PC-9 (cell line): ENCODE measurements at places on chromosomes 3 and 15.

- H3K27ac ChIP-seq = no peak overlapping the region
- no peaks in the 10 kb centered on the region for H3K36me3 ChIP-seq
- no peaks in the 10 kb centered on the region for H3K4me1 ChIP-seq
- H3K27me3 ChIP-seq = no peaks in the 10 kb centered on the region
- H3K4me3 ChIP-seq = no peak overlapping the region
- DNase-seq = no peak
Measured at GRCh38 chr3:61357902-61358301, 106.7 kb upstream of the FHIT start.

DNA sequence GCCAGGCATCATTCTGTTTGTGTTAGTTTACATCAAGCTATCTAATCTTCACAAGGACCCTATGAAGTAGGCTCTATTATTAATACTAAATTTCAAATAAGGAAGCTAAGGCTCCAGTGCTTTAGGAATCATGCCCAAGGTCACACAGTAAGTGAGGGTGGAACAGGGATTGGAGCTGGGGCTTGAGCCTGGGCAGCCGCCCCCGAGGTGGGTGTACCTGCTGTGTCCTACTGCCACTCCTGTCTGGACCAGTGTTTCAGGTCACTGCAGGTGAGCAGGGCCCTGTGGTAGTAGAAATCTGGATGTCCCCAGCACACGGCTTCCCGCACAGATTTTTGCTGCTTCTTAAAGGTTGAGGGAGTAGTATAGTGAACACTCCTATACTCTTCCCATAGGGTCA, 6.5 kb downstream of the KLF13 start:
- H3K27me3 ChIP-seq = peaks cover 14% of the 10 kb centered on the region
- DNase-seq = no peak
- no peaks in the 10 kb centered on the region for H3K4me1 ChIP-seq
- no peak overlapping the region for H3K27ac ChIP-seq

GRCh38 chr15:94875550-94875949, 644.2 kb downstream of the MCTP2 start:
- H3K4me1 ChIP-seq = no peaks in the 10 kb centered on the region
- H3K27me3 ChIP-seq = no peaks in the 10 kb centered on the region
- no peak overlapping the region for H3K27ac ChIP-seq
- H3K36me3 ChIP-seq = no peaks in the 10 kb centered on the region
- no peak overlapping the region for H3K4me3 ChIP-seq
- no peak for DNase-seq

- DNase-seq = peak; percentile 96
- peak overlapping the region; percentile 34; the same call in 1 of the 2 replicates for H3K4me3 ChIP-seq
- H3K27me3 ChIP-seq = no peaks in the 10 kb centered on the region
- peak overlapping the region; percentile 100 for H3K27ac ChIP-seq
- H3K36me3 ChIP-seq = peaks cover 22% of the 10 kb centered on the region
Measured at GRCh38 chr15:51874751-51875644, 45.5 kb downstream of the TMOD3 start.

DNA sequence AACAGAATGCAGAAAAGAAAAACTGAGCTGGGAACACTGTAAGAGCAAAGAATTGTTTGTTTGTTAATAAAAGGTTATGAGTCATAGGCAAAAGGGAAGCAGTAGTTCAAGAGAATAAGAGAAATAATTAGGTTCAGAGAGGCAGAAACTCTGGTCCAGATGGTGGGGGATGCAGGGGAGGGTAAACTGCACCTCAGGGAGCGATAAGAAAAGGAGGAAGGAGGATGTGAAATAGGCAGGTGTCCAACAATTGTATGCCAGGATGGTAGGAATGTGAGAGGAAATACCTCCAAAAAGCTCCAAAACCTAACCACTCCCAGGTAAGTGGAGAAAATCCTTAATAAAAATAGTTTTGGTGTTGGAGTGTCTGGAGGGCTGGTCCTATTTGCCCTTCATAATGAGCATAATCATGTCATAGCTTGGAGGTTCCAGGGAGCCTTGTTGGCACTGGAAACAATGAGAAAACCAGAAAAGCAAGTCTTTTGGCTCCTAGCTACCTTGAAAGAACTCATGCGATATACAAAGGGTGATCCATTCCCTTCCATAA, 405.4 kb upstream of the TBL1XR1 start:
- H3K27me3 ChIP-seq = no peaks in the 10 kb centered on the region
- DNase-seq = peak; percentile 99
- H3K4me1 ChIP-seq = peaks cover 66% of the 10 kb centered on the region
- H3K36me3 ChIP-seq = no peaks in the 10 kb centered on the region

DNA sequence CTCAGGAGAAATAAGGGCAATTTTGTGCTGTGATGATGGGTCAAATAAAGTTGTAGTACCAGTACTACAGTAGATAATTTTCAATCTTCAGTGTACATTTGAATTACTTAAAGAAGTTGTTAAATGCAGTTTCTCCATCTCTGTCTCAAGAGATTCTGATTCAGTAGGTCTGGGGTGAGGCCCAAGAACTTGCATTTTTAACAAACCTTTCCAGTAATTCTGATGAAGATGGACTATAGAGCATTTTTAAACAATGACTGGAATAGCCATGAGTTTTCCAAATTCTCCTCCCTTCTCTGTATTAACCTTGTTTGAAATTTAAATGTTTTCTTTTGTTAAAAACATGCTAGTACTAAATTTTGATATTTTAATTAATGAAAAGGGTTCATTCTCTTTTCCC, 127.0 kb upstream of the CD96 start:
- no peak overlapping the region for H3K27ac ChIP-seq
- no peaks in the 10 kb centered on the region for H3K27me3 ChIP-seq
- no peak for DNase-seq
- no peak overlapping the region for H3K4me3 ChIP-seq
- H3K4me1 ChIP-seq = no peaks in the 10 kb centered on the region

DNA sequence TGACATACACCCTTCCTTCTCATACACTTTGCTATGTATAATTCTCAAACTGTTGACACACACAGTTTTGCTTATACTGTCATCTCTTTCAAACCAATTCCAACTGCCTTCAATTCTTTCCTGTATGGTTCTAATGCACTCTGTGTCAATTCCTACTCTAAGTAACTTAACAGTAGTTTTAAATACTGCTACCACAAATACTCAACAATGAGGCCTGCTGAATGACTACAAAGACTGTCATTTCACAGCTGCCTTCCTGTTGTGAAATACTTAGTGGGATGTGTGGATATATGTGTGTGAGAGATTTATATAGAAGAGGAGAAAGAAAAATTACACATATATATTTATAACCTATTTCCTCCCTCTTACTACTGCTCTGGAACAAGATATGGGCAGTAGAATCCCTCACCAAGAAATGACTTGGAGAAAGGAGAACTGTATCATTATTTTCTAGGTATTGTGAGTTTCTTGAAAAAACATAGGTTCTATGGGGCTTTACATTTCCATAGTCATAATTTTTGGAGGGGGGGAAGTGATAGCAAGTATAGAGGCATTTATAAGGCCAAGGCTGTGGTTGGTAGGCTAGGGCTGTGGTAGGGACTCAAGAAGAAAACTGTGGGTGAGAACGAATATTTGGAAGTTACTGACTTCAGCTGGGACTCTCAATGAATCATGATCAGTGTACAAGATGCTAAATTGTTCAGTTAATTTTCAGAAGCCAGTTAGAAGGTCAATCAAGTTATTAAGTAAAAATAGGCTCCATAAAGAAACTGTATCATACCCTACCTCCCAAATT, 88.7 kb downstream of the ANKRD28 start:
- no peaks in the 10 kb centered on the region for H3K4me1 ChIP-seq
- DNase-seq = no peak
- no peaks in the 10 kb centered on the region for H3K27me3 ChIP-seq
- H3K36me3 ChIP-seq = peaks cover 23% of the 10 kb centered on the region

DNA sequence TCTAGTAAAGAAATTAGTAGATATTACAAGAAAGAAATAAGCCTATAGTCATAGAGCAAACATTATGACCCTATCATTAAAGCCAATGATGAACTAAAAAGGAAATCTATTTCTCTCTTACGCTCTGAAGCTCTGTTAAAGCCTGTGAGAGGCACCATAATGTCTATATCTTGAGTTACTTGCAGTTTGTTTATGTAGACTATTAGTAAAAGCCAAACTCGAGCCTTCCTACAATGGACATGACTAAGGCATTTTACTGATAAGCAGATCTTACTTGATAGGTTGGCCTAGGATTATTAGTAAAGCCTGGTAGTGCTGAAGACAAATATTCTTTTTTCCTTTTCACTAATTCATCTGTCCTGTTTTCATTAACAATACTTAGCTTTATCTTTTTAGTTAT, 32.7 kb downstream of the LRRC3B start:
- no peak for DNase-seq
- no peaks in the 10 kb centered on the region for H3K36me3 ChIP-seq
- H3K27ac ChIP-seq = no peak overlapping the region

DNA sequence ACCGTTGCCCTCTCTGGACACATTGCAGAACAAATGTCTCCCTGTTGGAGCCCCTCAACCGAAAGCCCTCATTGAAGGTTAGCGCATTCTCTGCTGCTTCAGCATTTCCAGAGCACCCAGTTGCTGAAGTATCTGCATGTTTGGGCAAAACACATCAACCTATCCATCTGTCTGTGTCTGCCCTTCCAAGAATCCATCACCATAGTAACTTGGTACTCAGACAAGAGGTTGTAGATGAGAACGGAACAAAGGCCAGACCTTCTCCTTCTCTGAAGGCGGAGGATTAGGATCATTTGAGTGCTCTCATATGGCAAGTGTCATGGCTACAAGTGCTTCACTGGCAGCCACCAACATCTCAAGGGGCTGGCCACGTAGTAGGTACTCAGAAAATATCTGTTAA, 23.1 kb upstream of the RHO start:
- no peak for DNase-seq
- H3K4me1 ChIP-seq = no peaks in the 10 kb centered on the region
- H3K27me3 ChIP-seq = no peaks in the 10 kb centered on the region
- H3K27ac ChIP-seq = no peak overlapping the region
- no peaks in the 10 kb centered on the region for H3K36me3 ChIP-seq

DNA sequence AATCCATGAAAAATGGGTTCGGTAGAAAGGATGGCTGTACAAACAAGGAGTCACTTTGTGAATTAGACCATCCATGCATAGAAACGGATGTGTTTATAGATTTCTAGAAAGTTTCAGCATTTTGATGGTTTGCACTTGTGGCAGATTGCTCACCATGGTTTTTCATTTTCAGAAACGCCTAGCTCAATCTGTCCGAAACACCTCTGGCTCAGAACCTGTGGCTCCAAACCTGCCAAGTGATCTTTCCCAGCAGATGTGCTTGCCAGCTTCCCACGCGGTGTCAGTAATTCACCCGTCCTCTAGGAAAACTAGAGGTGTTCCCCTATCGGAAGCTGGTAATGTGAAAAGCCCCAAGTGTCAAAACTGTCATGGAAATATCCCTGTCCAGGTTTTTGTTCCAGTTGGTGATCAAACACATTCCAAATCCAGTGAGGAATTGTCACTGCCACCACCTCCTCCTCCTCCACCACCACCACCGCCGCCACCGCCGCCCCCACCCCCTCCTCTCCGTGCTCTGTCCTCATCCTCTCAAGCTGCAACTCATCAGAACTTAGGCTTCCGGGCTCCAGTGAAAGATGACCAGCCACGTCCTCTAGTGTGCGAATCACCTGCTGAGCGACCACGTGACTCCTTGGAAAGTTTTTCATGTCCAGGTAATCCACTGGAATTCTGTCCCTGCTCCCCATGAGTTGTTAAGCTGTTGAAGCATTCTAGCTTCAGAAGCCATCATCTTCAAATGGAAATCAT, 21.2 kb downstream of the WHAMM start:
- DNase-seq = no peak
- H3K36me3 ChIP-seq = peaks cover 17% of the 10 kb centered on the region
- H3K27ac ChIP-seq = no peak overlapping the region
- H3K4me1 ChIP-seq = peaks cover 22% of the 10 kb centered on the region
- no peak overlapping the region for H3K4me3 ChIP-seq

GRCh38 chr3:69876073-69876472, 123.5 kb upstream of the SAMMSON start:
- no peaks in the 10 kb centered on the region for H3K36me3 ChIP-seq
- H3K27ac ChIP-seq = no peak overlapping the region
- no peak overlapping the region for H3K4me3 ChIP-seq
- H3K4me1 ChIP-seq = peaks cover 14% of the 10 kb centered on the region; the same call in 1 of the 2 replicates

GRCh38 chr3:195709676-195710085, 11.1 kb upstream of the MUC20 start:
- no peaks in the 10 kb centered on the region for H3K27me3 ChIP-seq
- DNase-seq = no peak
- H3K36me3 ChIP-seq = no peaks in the 10 kb centered on the region
- no peak overlapping the region for H3K4me3 ChIP-seq
- H3K27ac ChIP-seq = no peak overlapping the region

- H3K27me3 ChIP-seq = no peaks in the 10 kb centered on the region
- H3K4me3 ChIP-seq = no peak overlapping the region
- H3K4me1 ChIP-seq = peaks cover 3% of the 10 kb centered on the region
- H3K36me3 ChIP-seq = no peaks in the 10 kb centered on the region; the same call in 1 of the 2 replicates
- no peak for DNase-seq
Measured at GRCh38 chr3:170497207-170498095, 78.8 kb downstream of the CLDN11 start.

GRCh38 chr3:9404680-9405079, 7.3 kb downstream of the SETD5 start:
- peaks cover 15% of the 10 kb centered on the region; the same call in 1 of the 2 replicates for H3K36me3 ChIP-seq
- no peak overlapping the region for H3K27ac ChIP-seq
- H3K27me3 ChIP-seq = no peaks in the 10 kb centered on the region
- H3K4me1 ChIP-seq = peaks cover 55% of the 10 kb centered on the region

DNA sequence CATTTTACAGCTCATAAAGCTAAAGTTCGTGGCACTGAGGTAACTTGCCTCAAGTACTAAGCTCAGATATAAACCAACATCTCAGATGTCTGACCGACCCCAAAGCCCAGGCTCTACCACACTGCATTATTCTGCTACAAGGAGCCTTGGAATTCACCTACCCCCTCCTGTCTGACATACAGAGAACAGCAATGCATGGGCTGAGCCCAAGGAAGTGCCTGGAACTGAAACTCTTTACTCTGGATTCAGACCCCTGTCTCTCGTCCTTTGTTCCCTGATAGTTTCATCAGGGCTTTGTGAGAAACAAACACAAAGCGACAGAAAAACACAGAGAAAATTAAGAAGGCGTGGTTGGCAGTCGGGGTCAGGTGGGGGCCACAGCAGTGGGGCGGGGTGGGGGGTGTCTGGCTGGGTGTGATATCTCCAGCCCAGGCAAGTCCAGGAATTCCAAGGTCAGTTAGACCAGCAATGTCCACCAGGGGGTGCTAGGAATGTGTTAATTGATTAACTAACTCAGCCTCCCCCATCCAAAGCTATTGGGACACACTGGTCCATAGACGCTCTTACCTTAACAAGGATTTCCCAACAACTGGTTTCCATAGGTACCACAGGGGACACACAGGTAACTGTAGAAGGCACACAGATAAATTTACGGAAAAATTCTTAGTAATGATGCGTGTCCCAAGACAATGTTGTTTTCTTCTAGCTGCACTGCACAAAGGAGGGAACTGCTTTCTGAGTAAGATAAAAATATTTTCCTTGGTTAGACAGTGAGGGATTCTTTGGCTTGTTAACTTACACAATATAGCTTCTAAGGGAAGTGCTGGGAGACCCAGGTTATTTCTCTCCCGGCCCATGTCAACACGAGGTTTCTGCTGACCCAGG, 18.8 kb upstream of the SSUH2 start:
- no peak overlapping the region for H3K27ac ChIP-seq
- H3K27me3 ChIP-seq = no peaks in the 10 kb centered on the region
- no peaks in the 10 kb centered on the region for H3K36me3 ChIP-seq
- H3K4me1 ChIP-seq = peaks cover 21% of the 10 kb centered on the region

- H3K27ac ChIP-seq = no peak overlapping the region
- H3K4me1 ChIP-seq = peaks cover 18% of the 10 kb centered on the region
- no peaks in the 10 kb centered on the region for H3K36me3 ChIP-seq
Measured at GRCh38 chr15:43911235-43911781, 84.5 kb downstream of the WDR76 start.

GRCh38 chr3:51940648-51941462, 849 bp downstream of the RRP9 start:
- H3K27me3 ChIP-seq = no peaks in the 10 kb centered on the region
- H3K4me3 ChIP-seq = peak overlapping the region; percentile 85
- H3K4me1 ChIP-seq = peaks cover 16% of the 10 kb centered on the region; the same call in 1 of the 2 replicates
